Astrocyte of the cerebellum (primary cell): ENCODE measurements at places on chromosomes 4 and X.

DNA sequence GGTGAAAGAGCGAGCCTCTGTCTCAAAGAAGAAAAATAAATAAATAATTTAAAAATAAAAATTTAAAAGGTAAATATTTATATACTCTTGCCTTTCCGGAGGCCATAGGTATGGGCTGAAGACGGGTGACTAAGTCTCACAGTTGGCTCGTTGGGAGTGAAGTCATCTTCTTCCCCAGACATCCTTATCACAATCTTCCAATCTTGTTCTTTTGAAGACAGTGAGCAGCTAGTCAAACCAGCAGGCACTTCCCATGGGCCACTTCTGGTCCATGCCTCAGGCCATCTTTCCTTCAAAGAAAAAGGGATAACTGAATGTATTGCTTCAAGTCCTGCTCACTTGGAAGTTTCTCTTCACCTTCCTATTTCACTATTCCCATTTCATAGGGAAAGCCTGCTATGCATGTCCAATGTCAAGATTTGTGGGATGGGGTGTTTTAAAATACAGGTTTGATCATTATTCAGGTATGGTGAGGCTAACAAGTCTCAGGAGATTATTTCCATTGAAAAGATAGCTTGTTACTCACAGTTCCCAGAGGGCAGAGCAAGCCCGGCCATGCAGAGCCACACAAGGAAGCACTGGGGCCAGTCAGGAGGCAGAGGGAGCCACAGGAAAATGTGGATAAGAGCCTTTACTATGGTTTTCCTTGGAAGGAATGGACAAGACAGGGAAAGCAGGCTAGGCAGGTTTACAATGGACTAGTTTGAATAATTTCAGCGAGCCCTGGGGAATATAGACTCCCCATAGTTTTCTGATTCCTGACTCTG lies 33.3 kb upstream of the VCX2 start:
- no peak for DNase-seq

DNA sequence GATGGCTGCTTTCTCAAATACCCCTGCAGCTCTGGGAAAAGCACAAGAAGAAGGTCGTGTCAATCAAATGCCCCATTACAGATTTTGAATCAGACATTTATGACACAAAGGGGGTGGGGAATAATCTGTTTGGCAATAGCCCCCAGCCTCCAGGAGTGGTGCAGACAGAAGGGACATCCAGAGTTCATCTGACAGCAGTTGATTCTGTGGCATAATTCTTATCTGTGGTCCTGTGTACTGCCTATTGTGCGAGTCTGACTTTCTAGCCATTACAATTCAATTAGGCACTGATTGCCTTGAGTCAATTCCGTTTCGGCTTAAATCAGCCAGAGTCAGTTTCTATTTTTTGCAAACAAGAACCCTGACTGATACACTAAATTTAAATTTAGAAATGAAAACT lies 28.6 kb upstream of the DCLK2 start:
- DNase-seq, result no peak

- DNase-seq, result no peak
Observed at GRCh38 chrX:50100188-50100587, 100.6 kb downstream of the AKAP4 start.

GRCh38 chrX:95949588-95949987 lies 735.1 kb upstream of the DIAPH2 start:
- no peak for DNase-seq

DNA sequence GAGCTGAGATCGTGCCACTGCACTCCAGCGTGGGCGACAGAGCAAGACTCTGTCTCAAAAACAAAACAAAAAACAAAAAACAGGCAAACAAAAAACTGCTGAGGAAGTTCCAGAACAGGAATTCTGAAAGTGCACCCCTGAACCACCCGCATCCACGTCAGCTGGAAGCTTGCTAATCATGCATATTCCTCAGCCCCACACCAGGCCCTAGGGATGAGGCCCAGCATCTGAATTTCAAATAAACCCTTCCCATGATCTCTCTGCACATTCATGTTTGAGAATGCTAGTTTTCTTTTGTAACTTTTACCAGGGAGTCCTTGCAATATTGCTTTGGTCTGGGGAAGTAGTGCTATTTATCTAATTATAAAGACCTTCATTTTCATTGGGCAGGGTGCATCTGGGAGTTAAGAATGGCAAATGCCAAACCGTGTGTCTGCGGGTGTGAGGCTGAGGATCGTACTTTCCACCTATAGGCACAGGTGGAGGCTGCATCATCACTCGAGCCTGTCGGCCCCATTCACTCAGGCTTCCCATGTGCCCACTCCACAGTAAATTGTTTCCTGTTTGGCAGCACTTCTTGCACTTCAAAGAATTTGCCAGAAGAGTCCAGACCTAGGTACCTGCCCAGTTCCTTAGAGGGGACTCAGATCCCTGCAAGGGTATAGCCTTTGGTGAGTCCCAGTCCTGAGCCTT lies 23.6 kb downstream of the CCKAR start:
- no peak for DNase-seq

- DNase-seq, result no peak
Observed at GRCh38 chr4:153962311-153963039, 173.6 kb upstream of the SFRP2 start.

DNA sequence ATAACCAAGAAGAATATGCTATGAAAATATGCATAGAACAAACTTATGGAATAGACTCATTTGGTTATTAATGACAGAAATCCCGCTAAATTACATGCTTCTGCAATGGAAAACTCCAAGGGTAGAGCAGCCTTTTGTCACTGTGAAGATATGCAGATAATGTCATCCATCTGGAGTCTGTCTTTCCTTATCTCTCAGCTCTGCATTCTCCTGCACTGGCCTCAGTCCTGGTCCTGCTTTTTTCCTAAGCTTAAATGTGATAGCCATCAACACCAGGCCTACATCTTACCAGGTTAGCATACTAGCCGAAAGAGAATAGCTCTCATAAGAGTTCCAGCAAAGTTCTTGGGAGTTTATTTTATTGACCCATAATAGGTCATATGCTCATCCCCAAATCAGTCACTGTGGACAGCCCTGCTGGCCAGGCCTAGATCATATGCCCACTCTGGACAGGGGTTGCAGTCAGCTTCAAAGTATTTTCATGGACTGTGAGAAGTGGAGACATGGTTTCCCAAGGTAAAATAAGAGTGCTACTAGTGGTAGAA lies 86.5 kb upstream of the LEF1 start:
- no peak for DNase-seq

- DNase-seq, result no peak
Observed at GRCh38 chrX:22800806-22801205, 199.0 kb upstream of the DDX53 start.

- DNase-seq, result no peak
Observed at GRCh38 chrX:54494166-54494988, 1.7 kb downstream of the FGD1 start.

GRCh38 chr4:65190780-65191179 lies 479.5 kb downstream of the EPHA5 start:
- no peak for DNase-seq

GRCh38 chrX:959595-959994 lies 252.9 kb downstream of the CRLF2 start:
- DNase-seq, result no peak

DNA sequence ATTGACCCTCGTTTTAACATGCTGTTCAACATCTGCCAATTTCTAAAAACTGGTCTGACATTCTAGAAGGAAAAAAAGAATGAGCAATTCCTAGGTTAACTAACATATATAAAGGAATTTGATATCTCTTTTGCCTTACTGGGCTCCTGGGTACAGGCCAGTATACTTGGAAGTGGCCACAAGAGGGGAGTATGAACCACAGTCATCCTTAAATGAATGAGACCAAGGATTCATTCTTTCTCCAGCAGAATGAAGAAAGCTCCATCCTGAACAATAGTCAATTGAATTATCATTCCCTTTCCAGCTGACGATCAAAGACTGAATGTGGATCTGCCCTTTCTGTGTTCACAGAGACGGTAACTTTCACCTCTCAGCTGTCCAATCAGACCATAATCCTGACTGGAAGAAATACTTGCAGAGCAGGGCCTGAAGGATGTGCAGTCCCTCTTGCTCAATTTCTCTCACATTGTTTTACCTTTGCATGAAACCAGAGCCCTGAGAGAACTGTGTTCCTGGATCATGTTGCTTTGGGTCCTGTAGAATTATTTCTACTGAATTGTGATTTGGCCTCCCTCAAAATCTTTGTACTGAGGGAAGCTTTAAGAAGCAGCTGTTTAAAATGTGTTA lies 14.8 kb upstream of the SPARCL1 start:
- peak; percentile 55 for DNase-seq

DNA sequence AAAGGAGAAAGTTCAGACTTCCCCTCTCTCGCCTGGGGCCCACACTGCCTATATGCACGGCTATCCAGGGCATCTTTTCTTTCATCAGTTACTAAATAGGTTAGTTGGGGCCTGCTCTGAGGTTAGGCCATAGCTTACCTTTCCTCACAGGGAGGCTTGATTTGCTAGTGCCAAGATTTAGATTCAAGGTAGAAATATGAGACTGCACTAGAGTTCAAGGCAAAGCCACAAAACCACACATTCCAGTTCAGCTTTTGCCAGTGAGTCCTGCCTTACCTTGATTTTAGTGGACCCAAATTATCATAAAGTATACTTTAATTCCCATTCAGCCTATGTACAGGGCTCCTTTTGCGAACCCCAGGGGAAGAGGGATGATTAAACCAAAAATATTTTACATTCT lies 762.8 kb downstream of the PDHA2 start:
- peak; percentile 0 for DNase-seq

DNA sequence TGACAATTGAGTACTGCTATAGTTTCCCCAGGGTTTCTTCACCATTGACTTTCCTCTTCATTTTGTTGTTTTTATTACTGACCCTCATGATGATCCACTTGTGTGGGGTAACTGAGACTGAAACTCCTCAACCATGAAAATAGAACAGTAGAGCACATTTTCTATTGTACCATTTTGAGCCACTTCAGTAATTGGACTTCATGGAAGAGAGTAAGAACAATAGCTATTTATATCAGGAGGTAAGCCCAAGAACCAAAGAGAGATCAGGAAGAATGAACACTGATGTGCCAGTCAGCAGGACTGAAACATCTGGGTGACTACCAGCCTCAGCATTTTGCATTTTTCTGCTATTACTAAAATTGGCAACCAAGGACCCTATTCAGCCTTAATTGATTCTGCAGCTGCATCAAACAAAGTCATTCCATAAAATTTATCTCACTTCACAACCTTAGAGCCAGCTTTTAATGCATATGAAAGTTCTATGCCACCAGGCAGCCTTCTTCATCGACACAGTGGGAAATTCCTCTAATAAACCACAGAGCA lies 151.4 kb downstream of the BANK1 start:
- no peak for DNase-seq

DNA sequence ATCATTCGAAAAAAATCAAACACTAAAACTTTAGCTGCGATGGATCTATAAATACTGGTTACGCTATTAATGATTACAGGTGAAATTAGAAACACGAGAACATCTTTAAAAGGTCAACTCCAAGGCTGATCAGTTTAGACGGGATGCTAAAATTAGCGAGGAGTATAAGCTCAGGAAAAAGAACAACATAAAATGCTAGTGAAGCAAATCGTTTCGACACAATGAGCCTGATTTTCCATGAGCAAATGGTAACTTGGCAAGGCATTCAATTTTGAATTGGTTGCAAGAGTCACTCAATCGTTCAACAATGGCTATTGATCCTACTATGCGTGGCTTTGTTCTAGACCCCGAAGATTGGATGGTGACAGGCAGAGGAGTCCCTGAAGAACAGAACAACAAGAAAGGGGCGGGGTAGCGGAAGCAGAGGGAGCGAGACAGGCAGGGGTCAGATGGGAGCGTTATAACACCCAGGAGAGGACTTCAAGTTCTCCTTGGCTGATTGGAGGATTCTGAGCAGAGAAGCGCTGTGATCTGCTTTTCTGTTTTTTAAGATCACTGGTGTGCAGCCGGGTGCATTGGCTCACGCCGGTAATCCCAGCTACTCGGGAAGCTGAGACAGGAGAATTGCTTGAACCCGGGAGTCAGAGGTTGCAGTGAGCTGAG lies 146.5 kb downstream of the RBM47 start:
- DNase-seq, result no peak

DNA sequence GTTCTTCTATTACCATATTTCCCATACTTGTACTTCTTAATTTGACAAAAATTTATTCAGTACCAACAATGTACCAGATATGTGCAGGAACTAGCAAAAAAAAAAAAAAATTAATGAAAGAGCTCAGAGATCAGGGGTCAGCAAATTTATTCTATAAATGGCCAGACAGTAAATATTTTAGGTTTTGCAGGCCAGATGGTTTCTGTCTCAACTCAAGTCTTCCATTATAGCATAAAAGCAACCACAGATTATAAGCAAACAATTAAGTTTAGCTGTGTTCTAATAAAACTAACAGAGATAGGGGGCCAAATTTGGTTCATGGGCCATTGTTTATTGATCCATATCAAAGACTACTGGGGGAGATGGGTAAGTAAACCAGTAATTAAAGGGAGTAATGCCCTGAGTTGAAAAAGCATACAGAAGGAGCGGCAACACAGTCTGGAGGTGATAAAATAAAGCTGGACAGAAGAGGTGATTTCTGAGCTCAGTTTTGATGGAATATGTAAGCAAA lies 19.3 kb downstream of the NEK1 start:
- no peak for DNase-seq

DNA sequence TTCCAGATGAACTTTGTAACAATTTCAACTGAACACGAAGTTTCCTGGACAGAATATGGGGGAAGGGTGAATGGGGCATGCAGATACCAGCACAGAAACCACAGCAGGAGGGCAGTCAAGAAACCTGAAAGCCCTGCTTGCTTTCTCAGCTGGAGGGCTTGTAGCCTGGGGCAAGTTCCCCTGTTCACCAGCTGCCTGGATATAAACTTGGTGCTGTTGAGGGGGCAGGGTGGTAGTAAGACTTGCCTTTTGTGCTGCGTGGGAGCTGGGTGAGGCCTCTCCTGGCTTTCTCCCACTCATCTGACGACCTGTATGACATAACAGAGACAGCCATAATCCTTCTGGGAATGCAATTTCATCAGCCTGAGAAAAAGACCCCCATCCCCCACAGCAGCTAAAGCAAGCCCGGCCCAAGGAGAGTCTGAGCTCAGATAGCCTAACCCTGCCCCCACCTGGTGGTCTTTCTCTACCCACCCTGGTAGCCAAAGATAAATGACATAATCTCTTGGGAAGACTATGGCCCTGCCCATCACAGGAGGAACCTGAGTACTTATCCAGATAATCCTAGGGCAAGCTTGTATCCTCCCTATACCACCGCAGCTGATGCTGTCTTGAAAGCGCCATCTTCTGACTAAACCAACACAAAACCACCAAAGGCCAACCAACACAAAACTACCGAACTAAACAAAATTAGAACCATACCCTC lies 234.3 kb downstream of the LAS1L start:
- no peak for DNase-seq

GRCh38 chr4:33658971-33659370 lies 2585.3 kb downstream of the ARAP2 start:
- no peak for DNase-seq

- peak; percentile 9 for DNase-seq
Observed at GRCh38 chr4:159106636-159107035, 3.8 kb downstream of the RAPGEF2 start.
